RPMI8226 (cell line): ENCODE measurements at places on chromosomes 1 and 21.

DNA sequence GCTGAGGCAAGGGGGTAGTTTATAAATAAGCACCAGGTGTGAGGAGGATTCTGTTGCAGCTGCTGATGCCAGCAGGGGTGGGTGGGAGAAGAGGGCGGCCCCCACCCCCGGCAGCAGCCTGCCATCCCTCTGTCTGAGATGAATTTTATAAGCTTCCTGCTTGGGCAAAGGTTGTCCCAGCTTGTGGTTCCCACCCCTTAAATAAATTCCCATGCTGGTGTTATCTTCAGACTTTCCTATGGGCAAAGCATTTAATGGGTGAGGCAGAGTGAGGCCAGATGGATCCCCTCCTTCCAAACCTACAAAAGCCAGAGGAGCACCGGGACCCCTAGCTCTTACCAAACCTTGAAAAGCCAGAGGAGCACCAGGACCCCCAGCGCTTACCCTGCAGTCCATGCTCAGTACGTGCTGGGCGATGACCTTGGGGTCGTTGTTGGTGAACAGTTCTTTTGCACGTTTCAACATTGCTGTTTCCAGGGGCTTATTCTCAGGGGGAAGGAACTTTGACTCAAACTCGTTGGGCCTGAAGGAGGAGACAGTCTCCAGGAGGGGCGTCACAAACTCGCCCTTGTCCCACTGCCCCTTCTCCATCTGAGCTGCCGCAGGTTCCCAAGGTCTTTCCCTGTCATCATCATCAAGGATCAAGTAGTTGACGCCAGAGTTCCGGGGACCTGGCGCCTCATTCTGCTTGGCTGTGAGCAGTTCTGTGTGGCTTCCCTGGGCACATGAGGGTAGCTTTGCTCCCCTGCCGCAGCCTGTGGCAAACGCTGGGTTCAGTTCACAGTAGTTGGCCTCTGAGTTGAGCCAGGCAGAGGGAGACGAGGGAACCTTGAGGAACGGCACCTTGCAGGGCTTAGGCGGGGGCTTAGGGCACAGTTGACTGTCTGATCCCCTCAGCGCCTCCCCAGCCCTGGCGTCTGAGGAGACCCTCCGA, 99.5 kb downstream of the BCAR3 start:
- DNase-seq: no peak

DNA sequence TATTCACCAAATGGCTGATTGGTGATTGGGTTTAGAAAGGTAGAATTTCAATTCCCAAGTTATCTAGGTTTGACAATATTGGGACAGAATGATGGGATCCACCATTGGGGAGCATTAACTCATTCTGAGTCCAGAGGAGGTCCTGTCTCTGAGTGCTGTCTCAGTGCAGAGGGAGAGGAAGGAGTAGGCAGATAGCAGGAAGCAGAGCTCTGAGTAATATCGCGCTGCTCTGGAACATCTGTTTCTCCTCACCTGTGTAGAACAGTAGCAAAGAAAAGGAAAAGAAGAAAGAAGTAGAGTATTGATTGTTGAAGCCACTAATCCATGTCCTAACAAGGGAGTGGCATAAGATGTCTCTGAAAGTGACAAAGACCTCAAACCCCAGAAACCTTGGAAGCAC, 1657.8 kb downstream of the MRPL39 start:
- DNase-seq: no peak

GRCh38 chr1:15400627-15401026, 9.1 kb upstream of the EFHD2 start:
- DNase-seq: no peak

GRCh38 chr1:24903955-24904730, 25.9 kb downstream of the RUNX3 start:
- DNase-seq: no peak

- DNase-seq: no peak
Measured at GRCh38 chr1:24364605-24364974, 45.4 kb downstream of the GRHL3 start.

DNA sequence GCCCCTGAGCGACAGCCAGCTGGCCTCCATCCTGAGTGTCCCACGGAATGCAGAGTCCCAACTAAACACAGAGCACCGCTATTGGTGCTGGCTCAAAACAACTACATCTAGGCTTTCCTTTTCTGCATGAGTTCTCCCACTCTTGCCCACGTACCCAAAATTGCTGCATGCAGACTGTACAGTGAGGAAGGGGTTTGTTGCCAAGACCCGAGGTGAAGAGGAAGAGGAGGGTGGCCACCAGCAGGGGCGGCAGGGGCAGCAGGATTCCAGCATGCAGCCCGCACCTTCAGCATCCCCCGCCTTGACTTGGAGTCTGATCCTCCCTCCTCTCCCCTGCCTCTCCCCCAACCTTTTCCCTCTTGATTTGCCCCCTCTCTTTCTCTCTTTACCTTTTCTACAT, 8.0 kb downstream of the S100A9 start:
- no peak for DNase-seq

- DNase-seq: no peak
Measured at GRCh38 chr1:53945183-53945432, 391 bp downstream of the IFT25 start.
